ENCODE measurements at places on chromosomes 3 and 15. TPM values are rescaled to one million over a fixed set of nuclear protein-coding genes. Genes with fewer than 3 reads are reported as not detected.
A peak's percentile ranks its signal among the peaks of the same experiment; 100 is the strongest.

The BNC1 gene
- total RNA-seq, result 0.85 TPM

The MESP2 gene
- not detected for total RNA-seq

GRCh38 chr3:163273694-163274093 is 1777.1 kb downstream of the OTOL1 start:
- no peak for DNase-seq

DNA sequence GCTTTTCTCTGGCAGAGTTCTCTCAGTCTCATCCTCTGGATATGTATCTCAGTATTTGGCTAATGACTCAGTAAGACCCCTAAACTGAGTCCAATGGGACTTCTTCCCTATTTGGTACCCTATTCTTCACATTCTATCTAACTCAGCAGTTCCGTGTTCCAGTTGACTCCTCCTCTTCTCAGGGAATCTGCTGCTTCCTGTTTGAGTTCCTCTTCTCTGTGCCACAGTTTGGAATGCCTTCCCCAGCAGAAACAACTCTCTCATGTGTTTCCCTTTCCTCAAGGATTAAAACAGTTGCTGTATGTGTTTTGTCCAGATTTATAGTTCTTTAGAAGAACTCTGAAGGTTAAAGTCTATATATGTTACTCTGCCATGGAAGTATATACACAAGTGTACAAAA is 344.0 kb upstream of the RARB start:
- DNase-seq, result no peak

GRCh38 chr15:52220251-52220650 is 29.1 kb upstream of the GNB5 start:
- DNase-seq, result no peak

The POPDC2 gene
- total RNA-seq, result 1.7 TPM

DNA sequence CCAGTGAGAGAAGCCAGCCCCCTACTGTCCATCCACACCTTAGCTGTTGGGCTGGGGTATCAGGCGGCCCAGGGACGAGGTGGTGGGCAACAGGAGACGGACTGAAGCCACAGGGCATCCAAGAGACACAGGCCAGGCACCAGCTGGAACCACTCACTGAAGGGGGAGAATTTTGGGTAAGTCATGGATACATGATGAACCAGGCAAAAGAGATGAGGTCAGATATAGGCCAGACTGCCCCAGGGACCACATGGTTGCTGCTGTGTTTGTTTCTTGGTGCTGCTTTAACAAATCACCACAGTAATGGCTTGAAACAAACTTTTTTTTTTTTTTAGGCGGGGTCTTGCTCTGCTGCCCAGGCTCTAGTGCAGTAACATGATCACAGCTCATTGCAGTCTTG is 66.4 kb downstream of the SEMA5B start:
- DNase-seq, result no peak

DNA sequence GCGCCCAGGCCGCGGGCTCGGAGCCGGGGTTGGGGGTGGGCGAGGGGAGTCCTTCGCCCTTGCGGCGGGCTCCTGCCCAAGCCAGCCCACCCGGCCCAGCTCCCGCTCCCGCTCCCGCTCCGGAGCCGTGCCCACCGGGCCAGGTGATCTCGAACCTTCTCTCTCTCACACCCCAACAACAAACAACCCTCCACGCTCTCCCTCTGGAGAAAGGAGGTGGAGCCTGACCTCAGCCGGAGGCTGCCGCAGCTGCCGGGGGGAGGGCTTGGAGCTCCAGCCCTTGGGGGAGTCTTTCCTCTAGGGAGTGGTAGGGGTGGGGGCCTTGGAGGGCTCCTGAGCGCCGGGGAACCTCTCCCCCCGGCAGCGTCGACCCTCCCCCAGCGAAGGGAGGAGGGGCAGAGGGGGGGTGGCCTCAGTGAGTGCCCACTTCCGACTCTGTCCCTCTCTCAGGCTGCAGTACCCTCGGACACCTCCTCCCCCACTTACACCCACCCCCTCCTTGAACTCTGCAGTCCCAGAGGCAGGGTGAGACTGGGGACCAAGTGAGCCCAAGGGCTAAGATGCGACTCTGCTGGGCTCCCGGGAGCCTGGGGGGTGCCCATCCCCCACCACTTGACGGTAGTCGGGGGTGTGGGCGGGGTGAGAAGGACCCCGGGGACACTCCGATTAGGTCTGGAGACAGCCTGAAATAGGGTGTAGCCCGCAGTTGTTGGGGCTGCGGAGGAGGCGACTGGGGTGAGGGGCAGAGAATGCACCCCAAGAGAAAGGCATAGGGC is 4.4 kb upstream of the BAHD1 start:
- DNase-seq, result no peak

GRCh38 chr3:156602424-156602823 is 47.5 kb upstream of the SSR3 start:
- no peak for DNase-seq

- DNase-seq, result no peak
Observed at GRCh38 chr3:29281094-29281343, 148 bp downstream of the RBMS3 start.

DNA sequence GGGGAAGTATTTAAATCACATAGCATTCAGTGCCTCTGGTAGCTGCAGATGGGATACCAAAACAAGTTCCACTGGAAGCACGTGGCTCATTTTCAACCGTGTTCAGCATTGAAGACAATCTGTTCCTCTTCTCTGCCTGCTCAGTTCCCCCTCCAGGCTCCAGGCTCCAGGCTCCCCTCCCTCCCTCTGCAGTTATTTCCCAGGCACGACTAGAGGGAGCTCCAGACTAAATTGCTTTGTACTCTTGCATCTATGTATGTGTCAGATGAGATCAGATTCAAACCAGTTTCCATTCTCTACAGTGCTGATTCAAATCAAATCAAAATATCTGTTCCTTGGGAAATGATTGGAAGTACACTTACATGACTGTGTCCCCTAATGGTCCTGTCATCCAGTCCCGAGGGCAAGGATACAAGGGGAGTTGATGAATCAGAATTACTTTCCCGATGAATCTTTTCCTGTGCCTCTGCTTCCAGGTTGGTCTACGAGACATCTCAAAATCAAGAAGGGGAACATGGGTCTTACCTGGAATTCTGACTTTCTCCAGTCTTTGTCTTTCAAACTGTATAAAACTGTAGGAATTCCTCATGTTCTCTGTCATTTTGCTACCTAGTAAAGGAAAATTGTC is 600.5 kb downstream of the EDEM1 start:
- DNase-seq, result no peak

DNA sequence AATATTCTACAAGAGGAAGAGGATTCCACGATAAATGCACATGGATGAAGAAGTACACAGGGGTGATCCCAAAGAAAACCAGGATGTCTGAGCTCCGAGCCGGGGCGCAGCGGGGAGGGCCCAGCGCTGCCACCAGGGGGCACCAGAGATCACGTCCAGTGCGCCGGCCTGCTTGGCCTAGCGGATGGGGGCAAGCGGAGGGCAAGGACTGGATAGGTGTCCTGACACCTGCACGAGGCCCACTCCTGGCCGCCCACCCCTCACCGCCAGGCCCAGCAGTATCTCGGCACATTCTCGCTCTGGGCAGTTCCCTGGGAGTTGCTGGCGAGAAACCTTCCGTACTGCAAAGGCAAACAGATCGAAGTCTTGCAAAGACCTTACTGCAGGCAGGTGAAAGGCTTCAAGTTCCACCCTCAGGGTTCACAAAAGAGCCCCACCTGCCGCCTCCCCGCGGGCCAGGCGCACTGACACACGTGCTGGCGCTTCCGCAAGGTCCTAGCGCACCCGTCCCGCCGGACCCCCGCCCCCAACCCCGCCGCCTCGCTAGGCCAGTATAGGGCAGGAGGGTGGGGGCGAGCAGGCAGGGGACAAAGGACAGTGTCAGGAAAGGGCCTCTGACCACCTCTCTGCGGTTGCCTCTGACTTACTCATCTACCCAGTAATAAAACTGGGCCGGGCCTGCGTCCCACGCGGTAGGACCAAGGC is 3.3 kb downstream of the ANKRD63 start:
- DNase-seq, result peak; percentile 77

DNA sequence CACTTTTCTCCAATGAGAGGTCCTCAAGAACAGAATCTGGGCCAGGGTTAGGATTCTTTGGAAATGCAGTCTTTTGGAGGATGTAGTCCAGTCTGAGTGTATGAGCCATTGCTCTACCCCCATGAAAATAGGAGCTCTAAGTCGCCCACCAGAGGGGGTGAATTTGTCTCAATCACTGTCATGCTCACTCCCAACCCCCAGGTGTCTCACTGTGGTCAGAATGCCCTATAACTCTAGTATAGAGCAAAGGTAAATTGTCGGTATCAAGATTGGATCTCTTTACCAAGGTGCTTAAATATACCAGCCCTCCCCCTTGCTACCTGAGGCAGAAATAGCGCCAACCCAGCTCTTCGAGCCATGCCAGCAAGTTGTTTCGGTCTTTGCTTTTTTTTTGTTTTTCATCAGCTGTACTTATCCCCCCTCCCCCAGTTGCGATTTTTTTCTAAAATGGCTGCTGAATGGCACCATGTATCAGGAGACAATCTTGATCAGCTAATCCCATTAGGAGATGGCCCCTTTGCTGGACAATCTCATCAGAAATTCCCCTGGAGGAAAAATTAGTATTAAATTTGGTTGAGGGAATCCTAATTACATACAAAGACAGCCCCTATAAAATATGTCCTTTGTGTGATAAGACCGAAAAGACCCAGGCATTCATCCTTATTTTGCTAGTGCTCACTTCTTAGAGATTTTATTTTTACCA is 130.7 kb downstream of the EBLN2 start:
- no peak for DNase-seq

The SEMA3F gene
- total RNA-seq, result 79.4 TPM

GRCh38 chr3:44955917-44956316 is 20.1 kb downstream of the ZDHHC3 start:
- no peak for DNase-seq

The OXTR gene
- total RNA-seq, result 5.3 TPM

DNA sequence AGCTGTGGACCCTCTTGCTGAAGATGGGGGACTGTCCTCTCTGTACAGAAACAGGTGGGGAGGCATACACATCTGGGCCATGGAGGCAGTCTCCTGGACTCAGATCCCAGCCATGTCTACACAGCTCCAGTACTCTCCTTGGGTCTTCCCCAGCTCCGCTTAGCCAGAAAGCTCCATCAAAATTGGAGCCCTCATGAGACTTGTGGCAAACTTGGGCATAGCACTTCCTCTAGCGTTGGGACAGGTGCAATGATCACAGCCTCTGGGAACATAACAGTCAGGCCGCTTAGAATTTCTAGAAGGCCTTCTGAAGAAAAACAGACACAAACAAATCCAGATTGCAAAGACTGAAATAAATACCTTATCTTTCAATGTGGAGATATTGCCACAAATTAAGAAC is 634.3 kb upstream of the GOLIM4 start:
- no peak for DNase-seq

DNA sequence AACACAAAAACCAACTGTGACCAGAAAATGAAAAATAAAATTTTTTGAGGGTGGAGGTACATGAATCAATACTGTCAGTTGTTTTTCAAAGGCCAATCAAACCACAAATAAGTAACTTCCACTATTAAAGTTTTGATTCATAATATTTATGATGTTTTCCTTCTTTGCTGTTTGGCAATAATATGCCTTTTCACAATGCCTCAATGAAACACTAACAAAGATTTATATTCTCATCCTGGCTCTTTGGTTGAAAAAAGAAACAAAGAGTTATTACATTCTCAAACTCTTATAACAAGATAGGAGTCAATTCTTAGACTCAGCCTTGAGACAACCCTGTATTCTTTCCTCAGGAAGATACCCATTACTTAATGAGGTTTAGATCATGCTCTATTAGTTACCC is 63.1 kb downstream of the C3orf70 start:
- DNase-seq, result no peak

GRCh38 chr3:52494886-52495495 is at the start of gene STAB1:
TSS of gene STAB1 (plus strand) at chr3:52495338. CDS start at chr3:52495414, 76 bp downstream.
- DNase-seq, result peak; percentile 95

- peak; percentile 98 for DNase-seq
Observed at GRCh38 chr3:99544786-99545281, 93.6 kb upstream of the COL8A1 start.

DNA sequence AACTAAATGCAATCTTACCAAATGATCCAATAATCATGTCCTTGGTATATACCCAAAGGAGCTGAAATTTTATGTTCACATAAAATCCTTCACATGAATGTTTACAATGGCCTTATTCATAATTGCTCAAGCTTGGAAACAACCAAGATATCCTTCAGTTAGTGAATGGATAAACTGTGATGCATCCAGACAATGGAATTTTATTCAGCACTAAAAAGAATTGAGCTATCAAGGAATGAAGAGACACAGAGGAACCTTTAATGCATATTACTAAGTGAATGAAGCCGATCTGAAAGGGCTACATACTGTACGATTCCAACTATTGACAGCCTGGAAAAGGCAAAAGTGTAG is 168.4 kb downstream of the PDE8A start:
- DNase-seq, result no peak

- peak; percentile 52 for DNase-seq
Observed at GRCh38 chr3:127612966-127613365, 14.8 kb downstream of the MCM2 start.

The NEK10 gene
- 2.0 TPM for total RNA-seq

DNA sequence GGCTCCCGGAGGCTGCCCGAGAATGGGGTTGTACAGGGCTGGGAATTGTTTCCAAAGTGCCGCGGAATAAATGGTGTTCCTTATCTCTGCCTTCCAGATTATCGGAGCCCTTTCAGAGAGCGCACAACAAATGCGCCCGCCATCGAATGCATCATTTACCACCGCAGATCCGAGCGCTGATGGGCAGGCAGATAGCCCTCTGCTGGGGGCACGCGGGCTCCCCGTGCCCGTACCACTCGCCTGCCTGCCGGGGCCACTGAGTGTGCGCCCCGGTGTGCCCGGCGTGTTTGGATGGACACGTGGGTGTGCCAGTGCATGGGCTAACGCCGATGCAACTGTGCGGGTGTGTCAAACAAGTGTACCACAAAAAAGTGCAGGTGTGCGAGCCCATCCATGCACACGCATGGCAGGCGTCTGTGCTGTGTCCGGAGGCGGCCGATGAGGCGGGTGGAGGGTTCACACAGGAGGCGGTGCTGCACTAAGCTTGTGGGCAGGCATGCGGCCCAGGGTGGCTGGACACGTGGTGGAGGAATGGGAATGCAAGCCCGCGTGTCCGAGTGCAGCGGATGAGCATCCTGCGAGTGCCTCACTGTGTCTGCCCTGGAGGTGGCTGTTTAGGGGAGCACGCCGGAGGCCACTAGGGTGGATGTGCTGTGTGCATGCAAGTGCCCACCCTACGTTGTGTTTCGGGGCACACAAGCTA is 3.8 kb upstream of the GATA2 start:
- peak; percentile 13 for DNase-seq

DNA sequence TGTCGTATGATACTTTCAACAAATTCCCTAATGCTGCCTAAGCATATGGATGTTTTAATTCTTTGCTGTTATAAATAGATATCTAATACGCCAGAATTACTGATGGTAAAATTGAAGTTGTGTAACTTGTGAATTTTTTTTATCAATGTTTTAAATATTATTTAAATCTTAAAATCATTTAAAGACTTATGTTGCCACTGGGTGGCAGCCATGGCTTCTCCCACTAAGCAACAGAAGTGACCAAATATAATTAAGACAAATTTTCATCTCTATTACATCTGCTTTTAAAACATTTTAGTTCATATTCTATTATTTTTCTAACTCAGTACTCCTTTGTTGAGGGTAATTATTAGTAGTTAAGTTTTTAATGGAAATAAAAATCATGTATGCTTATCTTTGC is 8.1 kb upstream of the IL20RB start:
- DNase-seq, result peak; percentile 56

The CLSTN2 gene
- total RNA-seq, result 0.17 TPM

GRCh38 chr3:56962206-56962605 is 98.3 kb upstream of the SPATA12 start:
- no peak for DNase-seq

Measured in dermis blood vessel endothelial cell (primary cell).